Retina (tissue), 1 donor: ENCODE measurements at places on chromosomes 13 and 19.

- DNase-seq, result no peak
Observed at GRCh38 chr13:51168623-51169022, 53.6 kb upstream of the FAM124A start.

- no peak for DNase-seq
Observed at GRCh38 chr13:26411206-26411605, 146.3 kb upstream of the WASF3 start.

- no peak for DNase-seq
Observed at GRCh38 chr19:35360880-35361420, 2.7 kb downstream of the FFAR3 start.

GRCh38 chr13:102947745-102948405, 102.0 kb downstream of the ERCC5 start:
- DNase-seq, result peak; percentile 55

DNA sequence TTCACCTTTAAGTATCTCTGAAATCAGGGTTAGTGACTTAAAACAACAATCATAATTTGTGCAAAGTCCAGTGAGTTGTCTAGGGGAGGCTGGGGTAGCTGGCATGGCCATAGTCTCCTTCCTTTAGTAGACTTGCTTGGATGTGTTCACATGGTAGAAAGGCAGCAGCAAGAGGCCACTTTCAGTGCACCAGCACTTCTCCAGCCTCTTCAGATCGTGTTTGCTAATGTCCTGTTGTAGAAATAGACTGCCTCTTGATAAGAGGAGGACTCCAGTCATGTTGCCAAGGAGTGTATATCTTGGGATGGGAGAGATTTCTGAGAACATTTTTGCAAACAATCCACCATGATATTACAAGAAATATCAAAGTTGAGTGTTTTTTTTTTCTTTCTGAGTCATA, 22.9 kb downstream of the WDFY2 start:
- no peak for DNase-seq

DNA sequence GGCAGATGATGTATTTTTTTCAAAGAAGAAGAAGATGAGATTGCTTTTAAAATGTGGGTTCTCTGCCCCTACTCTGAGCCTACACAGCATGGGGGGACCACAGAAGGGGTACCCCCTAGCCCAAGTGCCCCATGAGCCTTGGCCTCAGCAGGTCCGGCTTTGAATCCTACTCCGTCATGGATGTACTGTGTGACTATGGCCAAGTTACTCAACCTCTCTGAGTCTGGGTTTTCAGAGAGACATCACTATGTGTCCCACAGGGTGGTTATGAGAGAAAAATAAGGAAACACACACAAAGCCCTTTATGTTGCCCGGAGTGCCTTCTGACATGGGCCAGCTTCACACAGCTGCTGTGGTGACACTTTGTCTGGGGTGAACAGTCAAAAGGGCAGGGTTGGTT, 92.0 kb downstream of the KCTD15 start:
- no peak for DNase-seq

GRCh38 chr13:24063281-24063877, 97.1 kb upstream of the SPATA13 start:
- no peak for DNase-seq

DNA sequence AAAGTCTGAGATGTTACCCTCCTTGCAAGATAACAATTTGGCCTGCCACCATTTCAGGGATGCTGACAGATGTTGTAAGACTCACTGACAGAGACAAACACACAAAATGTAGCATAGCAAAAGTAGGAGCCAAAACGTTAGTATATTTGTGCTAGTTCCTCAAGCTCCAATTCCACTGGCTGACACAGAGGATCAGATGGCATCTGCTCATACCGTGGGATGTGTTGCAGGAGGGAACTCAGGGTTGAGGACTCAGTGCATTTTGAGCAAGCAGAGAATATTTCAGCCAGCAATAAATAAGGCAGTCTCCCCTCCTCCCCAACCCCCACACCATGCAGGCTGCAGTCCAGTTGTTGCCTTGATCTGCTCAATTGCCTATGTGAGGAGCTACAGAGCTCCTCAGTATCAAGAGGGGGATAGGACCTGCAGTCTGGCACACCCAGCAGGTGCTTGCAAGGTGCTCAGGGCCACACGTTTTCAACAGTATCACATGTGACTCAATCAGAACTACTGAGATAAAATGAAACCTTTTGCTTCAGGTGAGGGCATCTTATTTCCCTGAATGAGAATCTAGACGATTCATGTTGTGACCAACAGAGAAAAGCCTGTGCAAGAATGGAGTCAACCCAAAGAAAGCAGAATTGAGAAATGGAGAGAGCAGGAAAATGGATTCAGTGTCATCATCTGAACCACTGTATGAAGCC, 23.6 kb upstream of the LRCH1 start:
- no peak for DNase-seq

DNA sequence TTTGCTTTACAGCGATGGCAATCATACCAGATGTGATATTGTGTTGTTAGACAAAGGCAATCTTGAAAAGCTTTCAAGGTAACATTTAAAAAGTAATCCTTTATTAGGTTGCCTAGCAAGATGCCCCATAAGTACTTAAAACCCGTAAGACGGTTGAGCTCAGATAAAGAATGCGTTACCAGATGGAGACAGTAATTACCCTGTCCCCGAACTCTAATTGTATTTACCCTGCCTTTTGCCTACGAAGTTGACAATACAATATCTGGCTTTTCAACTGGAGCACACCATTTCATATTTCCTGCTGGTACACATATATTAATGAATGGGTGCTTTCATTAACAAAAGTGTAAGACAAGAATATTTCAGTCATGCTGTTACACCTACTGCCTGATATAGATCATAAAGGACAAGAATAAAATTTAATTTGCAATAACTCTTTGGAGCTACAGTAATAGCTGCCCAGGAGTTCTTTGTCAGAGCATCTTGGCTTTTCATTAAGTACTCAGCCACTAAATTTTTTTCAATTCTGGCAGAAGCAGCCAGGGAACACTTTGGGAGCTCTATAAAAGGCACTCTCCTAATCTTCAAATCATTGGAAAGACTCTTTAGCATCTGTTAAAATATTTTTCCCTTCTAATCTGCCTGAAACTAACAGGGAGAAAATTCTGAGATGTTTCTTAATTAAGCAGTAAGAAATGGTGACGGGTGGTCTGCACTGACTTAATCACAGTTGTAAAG, 63.8 kb downstream of the DCT start:
- no peak for DNase-seq

- no peak for DNase-seq
Observed at GRCh38 chr13:59424661-59425060, 739.1 kb downstream of the DIAPH3 start.

DNA sequence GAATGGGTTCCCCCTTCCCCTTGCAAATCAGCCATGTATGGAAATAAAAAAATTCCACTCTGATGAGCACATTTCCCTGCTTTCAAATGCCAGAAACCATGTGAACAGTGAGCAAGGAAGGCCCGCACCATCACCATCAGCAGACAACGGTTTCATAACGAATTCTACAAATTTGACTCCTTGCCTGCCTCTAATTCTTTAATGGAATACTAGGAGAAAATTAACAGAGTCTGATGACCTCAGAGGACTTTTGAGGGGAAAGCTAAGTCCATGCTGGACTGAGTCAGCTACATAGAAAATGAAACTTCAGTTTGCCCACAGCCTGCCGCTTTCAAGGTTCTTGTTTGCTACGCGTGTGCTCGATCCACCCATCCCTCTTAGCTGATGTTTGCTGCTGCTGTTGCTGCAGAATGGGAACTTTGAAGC, 46.7 kb upstream of the KL start:
- DNase-seq, result no peak
